Epithelial cell of proximal tubule (primary cell): ENCODE measurements at places on chromosomes 7 and 10.

GRCh38 chr10:100186253-100187212, 704 bp upstream of the ERLIN1 start:
- no peak for DNase-seq

DNA sequence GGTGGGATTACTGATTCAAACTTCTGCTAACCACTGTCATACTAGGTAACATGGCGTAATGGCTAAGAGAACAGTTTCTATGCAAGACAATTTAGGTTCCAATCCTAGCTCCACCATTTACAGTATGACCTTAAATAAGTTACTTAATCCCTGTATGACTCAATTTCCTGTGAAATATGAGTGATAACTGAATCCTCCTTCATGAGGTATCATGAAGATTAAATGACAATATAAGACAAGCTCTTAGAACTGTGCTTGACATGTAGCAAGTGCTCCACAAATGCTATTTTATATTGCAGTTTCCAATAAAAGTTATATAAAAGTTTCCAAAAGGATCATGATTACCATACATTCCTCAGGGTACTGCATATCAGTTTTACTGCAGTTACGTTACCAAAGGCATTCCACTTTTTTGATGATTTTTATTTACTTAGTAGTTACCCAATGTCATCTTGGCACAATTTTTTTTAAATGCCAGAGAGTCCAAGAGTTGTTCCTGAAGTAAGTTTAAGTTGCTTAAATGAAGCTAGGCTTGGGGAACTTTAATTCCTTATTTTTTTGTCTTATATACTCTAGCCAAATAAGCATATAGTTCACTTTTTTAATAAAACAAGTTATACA, 7.1 kb downstream of the DOCK4 start:
- no peak for DNase-seq

DNA sequence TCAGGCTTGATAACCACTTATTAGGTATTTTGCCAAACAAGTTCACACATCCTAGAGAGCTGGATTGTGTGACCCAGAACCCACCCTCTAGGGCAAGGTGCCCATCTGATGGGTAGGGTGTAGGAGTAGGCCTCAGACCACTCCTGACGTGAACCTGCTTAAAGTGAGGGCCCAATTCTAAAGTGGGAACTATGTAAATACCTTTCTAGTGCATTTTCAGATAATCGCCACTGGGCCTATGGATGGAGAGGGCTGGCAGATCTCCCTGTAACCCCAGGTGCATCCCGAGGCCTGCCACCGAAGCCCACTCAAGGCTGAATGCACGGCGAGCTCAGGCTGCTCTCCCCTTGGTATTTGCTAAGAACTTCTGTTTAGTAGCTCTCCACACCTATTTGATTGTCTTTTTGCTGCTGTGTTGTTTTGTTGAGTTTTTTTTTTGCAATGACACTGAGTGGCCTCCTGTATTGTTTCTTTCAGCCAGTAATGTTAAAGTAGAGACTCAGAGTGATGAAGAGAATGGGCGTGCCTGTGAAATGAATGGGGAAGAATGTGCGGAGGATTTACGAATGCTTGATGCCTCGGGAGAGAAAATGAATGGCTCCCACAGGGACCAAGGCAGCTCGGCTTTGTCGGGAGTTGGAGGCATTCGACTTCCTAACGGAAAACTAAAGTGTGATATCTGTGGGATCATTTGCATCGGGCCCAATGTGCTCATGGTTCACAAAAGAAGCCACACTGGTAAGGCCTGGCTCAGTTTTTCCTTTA, 71.7 kb downstream of the IKZF1 start:
- DNase-seq: no peak

GRCh38 chr10:123835575-123835974, 56.0 kb downstream of the CPXM2 start:
- no peak for DNase-seq

DNA sequence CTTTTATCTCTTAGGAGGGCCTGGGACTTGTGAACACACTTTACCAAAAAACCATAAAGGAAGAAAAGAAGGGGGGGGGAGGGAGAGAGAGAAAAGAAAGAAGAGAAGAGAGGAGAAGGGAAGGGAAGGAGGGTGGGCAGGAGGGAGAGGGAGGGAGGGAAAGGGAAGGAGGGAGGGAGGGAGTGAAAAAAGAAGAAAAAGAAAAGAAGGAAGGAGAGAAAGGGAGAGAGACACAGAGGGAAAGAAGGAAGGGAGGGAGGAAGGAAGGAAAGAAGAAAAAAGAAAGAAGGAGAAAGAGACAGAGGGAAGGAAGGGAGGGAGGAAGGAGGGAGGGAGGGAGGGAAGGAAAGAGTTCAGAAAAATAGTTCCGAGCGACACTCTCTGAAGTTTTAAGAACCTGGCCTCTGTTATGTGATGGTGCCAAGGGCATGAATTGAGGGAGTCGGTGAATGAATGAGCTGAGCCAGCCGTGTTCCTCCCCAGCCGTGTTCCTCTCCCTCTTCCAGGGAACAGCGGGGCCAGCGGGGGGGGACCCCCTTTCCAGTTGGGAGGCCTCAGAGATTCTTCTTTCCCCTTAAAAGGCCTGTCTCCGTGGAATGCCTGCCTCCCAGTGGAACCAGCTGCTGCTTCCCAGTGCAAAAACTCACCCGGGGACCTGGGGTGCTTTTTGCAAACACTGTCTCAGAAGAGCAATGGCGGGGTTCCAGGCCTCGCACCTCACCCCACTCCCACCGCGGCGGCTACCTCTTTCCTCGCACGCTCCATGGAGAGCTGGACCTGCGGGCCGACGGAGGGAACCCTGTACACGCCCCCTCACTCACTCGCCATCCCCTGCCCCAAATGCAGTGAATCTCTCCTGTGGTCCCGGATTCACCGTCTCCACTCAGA, 84.1 kb downstream of the FOXL3 start:
- no peak for DNase-seq

- DNase-seq: no peak
Observed at GRCh38 chr10:3763852-3764625, 21.0 kb downstream of the KLF6 start.

GRCh38 chr10:97708976-97709946, 4.3 kb upstream of the MARVELD1 start:
- no peak for DNase-seq

DNA sequence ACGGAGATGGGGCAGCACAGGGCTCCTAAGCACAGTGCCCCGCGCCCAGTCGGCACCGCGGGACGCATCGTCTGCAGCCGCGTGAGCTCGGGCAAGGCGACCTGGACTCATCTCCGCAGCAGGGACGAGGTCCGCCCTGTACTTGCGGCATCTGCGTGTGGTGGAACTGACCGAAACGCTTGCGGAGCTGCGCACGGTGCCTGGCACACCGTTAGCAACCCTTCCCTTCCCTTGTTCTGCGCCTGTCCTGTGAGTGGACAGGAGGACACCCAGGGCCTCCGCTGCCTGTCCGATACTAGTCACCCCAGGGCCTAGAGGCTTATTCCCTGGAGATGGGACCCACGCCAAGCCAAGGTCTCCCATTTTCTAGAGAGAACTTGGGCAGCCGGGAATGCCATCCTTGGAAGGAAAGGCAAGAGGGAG, 98.5 kb downstream of the WDR11 start:
- DNase-seq: no peak

DNA sequence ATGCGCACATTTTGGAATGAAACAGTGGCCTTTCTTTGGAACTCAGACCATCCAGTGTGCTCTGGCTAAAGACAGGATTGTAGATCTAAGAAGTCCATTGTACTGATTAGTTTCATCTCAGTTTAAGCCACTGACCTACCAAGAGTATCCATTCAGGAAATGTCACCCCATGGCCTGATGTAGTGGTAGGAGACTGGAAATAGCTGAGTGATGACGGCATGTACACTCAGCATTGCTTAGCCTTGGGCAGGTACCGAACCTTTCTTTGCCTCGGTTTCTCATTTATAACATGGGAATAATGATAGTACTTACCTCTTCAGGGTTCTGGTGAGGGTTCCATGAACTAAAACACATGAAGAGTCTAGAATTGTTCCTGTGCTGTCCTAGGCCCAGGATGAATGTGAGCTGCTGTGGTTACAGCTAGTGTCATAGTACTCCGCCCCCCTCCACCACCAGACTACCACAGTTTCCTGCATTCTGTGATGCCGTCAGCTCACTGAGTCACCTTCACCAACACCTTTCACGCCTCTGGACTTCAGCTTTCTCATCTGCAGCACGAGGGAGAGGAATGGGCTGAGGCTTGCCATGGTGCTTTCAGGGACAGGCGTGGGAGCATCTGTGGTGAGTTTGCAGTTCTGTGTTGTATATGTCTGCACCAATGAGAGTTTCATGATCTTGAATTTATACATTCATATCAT, 484.0 kb upstream of the GALNT17 start:
- peak; percentile 9 for DNase-seq

GRCh38 chr7:7709291-7709690, 9.1 kb downstream of the RPA3 start:
- DNase-seq: no peak

- DNase-seq: no peak
Observed at GRCh38 chr7:92133133-92133736, 1.0 kb downstream of the CYP51A1 start.

DNA sequence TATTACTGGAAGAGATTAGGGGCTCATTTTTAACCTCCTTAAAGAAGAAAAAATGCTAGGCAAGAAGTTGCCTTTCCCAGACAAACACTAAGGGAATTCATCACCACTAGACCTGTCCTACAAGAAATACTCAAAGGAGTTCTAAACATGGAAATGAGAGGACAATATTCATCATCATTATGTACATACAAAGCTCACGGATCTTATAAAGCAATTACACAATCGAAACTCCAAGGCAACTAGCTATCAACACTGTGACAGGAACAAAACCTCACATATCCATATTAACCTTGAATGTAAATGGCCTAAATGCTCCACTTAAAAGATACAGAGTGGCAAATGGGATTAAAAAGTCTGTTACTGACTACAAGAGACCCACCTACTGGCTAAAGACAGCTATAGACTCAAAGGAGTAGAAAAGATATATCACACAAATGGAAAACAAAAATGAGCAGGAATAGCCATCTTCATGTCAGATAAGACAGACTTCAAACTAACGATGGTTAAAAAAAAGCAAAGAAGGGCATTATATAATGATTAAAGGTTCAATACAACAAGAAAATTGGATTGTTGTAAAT, 246.6 kb downstream of the ADRA2A start:
- no peak for DNase-seq

GRCh38 chr7:133300088-133300487, 47.2 kb downstream of the EXOC4 start:
- DNase-seq: no peak

DNA sequence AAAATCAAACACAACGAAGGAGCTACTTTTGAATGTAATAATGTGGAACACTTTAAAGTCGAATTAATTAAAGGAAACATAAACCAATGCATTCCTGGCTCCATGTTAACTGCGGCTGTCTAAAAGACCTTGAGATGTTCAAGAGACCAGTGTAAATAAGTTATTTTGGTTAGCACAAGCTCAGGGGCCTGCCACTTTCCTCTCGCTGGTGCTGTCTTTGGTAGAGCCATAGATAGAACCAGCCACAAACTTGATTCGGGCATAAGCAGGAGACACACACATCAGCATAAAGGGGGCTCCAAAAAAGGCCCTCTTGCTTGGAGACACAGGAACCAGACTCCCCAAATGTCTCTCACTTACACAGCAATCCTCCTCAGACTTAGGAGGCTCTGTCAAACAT, 121.6 kb upstream of the TBX20 start:
- no peak for DNase-seq

DNA sequence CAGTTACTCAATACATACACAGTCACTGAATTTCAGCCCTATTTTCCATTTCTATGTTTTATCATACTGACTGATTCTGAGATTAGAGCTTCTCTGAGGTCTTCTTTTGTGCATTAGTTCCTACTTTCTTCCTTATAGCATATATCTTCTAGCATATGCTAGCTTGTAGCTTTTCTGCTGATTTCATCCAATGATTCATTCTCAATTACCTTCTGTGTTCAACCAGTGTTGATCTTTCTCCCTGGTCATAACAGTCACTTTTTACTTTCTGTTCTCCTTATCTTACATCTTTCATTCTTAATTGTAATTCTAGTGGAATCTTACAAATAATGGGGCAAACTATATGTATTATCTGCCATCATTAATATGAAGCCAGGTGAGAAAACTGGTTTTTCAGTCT, 159.5 kb upstream of the HGF start:
- DNase-seq: no peak

GRCh38 chr10:62424026-62424425, 49.9 kb downstream of the ZNF365 start:
- DNase-seq: no peak

DNA sequence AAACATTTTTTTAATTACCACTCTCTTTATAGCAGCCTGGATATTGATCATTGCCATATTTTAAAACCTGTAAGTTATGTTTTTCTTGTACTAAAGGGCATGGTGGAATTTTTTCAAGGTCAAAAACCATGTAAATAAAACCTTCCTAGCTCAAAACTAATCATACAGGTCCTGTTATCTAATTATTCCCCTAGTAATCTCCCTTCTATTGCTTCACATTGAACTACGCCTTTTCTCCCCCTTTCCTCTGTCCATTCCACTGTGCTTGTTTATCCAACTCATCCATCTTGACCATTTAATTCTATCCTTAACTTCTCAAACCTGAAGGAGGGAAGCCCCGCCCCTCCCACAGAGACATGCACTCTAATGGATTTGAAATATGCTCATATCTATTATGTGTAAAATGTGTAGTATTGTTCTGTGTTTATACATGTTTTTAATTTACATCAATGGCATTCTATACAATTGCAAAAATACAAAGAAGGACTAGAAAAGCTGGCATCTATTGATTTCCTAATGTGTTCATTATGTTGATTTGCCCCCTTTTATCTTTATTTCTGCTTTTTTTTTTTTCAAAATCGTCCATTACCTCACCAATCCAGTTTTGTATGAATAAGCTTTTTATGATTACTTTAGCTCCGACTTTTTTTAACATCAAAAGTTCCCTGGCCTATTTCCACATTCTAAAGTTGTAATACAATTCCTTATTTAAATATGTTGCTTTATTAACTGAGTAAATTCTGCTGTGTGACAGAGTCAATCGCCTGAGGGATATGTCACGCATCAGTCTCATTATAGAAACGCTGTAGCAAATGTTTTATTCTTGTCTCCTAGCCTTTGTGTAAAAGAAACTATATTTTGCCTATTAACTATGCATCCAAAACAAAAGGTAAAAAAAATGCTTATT, 61.0 kb downstream of the MET start:
- no peak for DNase-seq
